T-helper 17 cell (primary cell): ENCODE measurements at places on chromosomes 13 and 19.

DNA sequence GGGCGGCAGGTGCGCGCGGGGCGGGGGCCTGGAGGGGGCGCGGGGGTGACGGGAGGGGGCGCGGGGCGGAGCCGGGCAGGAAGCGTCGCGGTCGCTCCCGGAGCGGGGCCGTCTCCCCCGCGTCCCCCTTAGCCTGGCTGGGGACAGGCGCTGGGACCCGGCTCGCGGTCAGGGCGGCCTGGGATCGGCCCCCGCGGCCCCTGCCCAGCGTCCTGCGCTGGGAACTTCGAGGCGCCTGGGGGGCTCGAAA is 74.7 kb upstream of the MCF2L start:
- H3K4me1 ChIP-seq, result peaks cover 14% of the 10 kb centered on the region
- peak overlapping the region; percentile 43 for H3K4me3 ChIP-seq
- peaks cover 16% of the 10 kb centered on the region for H3K27me3 ChIP-seq
- no peak overlapping the region for H3K27ac ChIP-seq
- no peak for DNase-seq

DNA sequence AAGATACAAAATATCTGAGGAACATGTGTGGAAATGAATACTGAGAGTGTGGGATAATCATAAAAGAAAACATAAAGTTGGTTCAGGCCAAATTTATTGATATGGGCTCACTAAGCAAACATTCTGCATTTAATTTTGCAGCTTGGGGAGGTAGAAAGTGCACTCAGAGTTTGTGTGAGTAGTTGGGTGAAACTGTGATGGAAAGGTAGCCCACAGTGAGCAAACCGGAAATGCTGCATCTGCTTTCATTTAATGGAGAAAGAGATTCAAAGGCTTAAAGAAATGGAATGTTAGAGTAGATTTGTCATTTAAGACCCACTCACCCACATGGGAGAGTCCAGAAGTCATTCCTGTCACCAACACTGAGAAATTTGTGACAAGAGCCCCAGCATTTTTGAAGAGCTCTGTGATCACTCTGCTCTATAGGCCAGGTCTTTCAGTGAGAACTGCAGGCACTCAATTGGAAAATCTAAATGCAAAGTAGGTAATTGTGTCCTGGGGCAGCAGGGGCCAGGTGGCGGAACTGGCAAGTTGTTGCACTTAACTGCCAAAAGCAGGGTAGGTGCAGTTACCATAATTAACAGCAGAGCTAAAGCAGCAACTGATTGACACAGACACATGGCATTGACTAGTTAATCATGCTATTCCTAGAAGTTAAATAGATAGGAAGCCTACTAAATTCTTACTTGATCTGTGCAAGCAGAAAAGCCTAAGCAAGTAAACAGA is 1228.3 kb upstream of the PCDH20 start:
- no peak for DNase-seq
- no peak overlapping the region for H3K27ac ChIP-seq
- no peaks in the 10 kb centered on the region for H3K27me3 ChIP-seq
- no peaks in the 10 kb centered on the region for H3K36me3 ChIP-seq

DNA sequence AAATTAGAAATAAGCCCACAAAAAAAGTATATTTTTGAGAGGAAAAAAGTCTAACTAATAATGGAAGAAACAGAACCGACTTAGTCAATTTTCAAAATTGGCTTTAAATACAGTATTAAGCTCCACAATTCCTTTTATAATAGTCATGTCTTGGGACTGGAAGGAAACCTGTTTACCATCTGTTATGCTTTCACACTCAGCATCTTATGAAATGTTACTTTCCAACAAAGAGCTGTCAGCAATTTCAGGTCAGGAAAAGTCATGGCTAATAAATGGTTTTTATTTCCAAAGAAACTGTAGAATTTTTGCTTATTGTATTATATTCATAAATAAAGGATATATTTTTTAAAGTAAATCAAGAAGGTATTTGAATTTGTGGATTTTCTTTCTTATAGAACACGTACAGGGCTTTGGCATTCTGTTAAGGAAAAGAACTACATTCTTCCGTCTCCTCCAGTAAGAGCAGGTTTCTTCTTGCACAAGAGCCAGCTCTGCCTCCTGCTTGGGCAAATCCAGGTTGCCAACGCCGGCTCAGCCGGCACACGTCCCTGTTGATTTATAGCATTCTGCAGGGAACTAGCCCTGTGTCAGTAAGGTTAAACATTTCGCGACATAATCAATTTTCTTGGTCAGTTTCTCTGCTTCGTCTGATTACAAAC is 52.9 kb upstream of the GPR12 start:
- no peak for DNase-seq
- peaks cover 2% of the 10 kb centered on the region for H3K4me1 ChIP-seq
- no peaks in the 10 kb centered on the region for H3K36me3 ChIP-seq
- H3K27ac ChIP-seq, result no peak overlapping the region

DNA sequence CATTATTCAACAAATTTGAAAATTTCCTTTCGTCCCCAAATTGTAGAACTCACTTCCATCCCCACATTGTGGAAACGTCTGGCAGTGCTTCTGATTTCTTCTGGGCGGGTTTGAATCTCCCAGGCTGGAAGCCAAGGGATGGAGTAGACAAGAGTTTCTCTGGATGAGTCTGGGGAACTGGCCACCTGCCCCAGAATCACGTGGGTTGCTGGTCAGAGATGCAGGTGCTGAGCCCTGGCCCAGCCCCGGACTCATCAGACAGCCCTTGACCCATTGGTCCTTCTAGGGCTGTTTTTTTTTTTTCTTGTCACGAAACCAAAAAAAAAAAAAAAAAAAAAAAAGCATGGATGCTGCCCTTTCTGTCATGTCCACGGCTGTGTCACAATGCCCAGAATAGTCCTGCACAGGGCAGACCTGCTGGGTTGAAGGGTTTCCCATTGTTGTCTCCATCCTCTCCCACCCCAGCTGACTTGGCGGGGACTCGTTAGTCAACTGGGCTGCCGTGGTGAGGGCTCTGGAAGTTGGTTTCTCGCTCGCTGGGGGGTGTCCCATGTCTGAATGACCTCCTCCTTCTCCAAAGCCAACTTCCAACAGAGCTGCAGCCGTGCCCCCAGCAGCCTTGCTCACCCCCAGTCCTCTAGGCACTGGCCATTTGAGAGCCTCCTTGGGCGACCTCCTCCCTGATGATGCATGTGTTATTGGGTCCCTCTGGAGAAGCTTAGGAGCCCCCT is 12.8 kb downstream of the CHST8 start:
- H3K27me3 ChIP-seq, result peaks cover 44% of the 10 kb centered on the region
- no peak overlapping the region for H3K27ac ChIP-seq
- no peak overlapping the region for H3K4me3 ChIP-seq
- peaks cover 2% of the 10 kb centered on the region for H3K36me3 ChIP-seq
- H3K4me1 ChIP-seq, result peaks cover 5% of the 10 kb centered on the region

DNA sequence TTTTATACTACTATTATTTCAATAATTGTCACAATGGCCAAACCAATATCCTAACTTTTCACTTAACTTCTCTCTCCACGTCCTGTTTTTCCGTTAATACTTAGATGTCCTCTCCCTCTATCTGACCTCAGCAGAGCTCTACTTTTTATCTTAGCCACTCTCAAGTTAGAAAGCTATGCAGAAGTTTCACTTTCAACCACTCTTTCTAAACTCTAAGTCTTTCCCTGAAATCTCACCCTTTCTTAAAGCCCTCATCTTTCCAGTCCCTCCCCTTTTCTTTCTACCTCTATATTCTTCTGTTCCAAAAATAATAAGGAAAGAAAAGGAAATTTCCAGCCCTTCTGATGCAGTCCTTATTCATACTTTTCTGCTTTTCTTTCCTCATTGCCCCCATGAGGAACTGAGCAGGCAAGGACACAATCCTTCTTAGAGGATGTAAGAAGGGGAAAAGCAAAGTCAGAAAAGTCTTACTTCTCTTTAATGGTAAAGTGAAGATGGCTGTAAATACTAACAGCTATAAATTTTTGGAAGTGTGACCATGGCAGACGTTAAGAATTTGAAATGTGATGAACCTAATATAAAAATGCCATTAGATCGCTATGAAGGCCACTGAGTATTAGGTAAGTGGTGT is 23.0 kb downstream of the FAM216B start:
- H3K36me3 ChIP-seq, result no peaks in the 10 kb centered on the region
- no peak overlapping the region for H3K27ac ChIP-seq
- H3K4me3 ChIP-seq, result no peak overlapping the region
- H3K27me3 ChIP-seq, result peaks cover 12% of the 10 kb centered on the region
- DNase-seq, result no peak

DNA sequence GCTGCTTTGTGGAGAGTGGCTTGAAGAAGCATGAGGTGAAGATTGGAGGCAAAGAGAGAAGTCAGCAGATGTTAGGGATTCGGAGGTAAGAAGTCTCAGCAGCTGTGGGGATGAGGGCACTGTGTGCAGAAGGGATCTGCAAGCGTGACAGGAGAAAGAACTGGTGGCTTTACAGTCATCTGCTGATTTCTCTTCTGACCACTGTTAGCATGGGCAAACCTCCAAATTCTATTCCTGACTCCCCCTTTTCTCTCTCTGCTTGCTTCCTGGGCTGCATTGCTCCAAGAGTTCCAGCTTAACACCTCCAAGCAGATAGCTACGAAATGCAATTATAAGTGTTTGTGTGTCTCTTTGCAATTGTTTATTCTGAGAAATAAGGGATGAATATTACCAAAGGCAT is 159.6 kb downstream of the GGACT start:
- no peak for DNase-seq
- H3K27me3 ChIP-seq, result no peaks in the 10 kb centered on the region

GRCh38 chr13:98291658-98292057 is 114.6 kb upstream of the RNF113B start:
- DNase-seq, result no peak
- peaks cover 33% of the 10 kb centered on the region for H3K27me3 ChIP-seq
- H3K4me1 ChIP-seq, result no peaks in the 10 kb centered on the region
- no peaks in the 10 kb centered on the region for H3K36me3 ChIP-seq

DNA sequence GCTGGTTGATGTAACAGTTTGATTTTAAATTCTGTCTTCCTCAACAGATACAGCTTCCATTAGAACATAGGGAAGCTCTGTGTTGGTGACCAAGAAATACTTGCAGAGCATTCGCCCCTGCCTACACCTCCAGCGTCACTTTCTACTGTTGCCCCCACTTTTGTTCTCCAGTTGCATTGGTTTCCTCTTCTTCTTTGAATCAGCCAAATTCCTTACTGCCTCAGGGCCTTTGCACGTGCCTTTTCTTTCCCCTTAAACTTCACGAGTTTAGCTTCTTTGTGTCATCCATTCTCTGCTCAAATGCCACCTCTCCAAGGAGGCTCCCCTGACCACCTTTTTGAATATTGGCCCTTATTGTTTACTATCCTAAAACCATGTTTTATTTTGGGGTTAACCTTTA is 5.7 kb downstream of the KLK5 start:
- no peak overlapping the region for H3K27ac ChIP-seq
- no peaks in the 10 kb centered on the region for H3K36me3 ChIP-seq
- H3K27me3 ChIP-seq, result peaks cover 36% of the 10 kb centered on the region
- no peak overlapping the region for H3K4me3 ChIP-seq

DNA sequence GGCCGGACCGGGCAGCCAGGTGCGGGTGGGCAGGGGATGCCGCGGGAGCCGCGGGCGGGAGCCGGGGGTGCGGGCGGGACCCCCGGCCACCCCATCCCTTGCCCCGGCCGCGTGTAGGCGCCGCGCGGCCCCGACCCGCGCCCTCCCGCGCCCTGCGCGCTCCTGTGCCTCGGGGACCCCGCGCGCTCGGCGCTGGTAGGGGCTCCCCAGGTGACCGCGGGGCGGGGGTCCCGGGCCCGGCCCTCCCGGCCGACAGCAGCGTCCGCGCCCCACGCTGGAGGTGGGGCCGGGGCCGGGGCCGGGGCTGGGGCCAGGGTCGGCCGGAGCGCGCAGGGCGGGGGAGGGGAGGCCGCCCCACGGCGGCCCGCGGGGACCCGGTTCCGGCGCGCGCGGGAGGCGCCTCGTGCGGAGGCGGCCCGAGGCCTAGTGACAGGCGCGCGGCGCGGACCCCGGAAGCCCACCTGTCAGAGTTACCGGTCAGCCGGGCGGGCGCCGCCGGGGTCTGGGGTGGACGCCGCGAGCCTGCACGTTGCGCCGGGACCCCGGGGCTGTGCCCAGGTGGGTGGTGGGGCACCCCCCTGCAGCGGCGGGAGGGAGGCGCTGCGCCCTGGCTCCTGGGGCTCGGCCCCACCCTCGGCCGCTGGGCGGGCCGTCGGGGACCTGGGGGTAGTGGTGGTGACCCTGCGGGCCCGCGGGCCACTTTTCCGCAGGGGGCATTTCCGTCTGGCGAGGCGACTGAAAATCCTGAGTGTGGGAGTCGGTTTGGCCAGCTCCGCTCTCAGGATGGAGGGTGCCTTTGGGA is 518 bp downstream of the TFDP1 start:
- no peak for DNase-seq
- peaks cover 31% of the 10 kb centered on the region for H3K4me1 ChIP-seq
- H3K36me3 ChIP-seq, result peaks cover 6% of the 10 kb centered on the region
- peaks cover 2% of the 10 kb centered on the region for H3K27me3 ChIP-seq
- peak overlapping the region; percentile 69 for H3K27ac ChIP-seq

- H3K4me3 ChIP-seq, result peak overlapping the region; percentile 77
- no peak for DNase-seq
- peaks cover 4% of the 10 kb centered on the region for H3K36me3 ChIP-seq
- H3K27me3 ChIP-seq, result peaks cover 33% of the 10 kb centered on the region
These were observed 324 bp upstream of the FBXO17 start for GRCh38 chr19:38975861-38976271.

GRCh38 chr13:110347535-110348308 is 40.6 kb downstream of the COL4A2 start:
- peaks cover 18% of the 10 kb centered on the region for H3K27me3 ChIP-seq
- no peaks in the 10 kb centered on the region for H3K36me3 ChIP-seq
- H3K4me1 ChIP-seq, result no peaks in the 10 kb centered on the region

GRCh38 chr13:100240109-100240779 is 151.4 kb downstream of the PCCA start:
- no peak overlapping the region for H3K4me3 ChIP-seq
- peak overlapping the region; percentile 9 for H3K27ac ChIP-seq
- H3K36me3 ChIP-seq, result peaks cover 6% of the 10 kb centered on the region
- no peaks in the 10 kb centered on the region for H3K27me3 ChIP-seq
